GM10248 (cell line): ENCODE measurements at places on chromosomes 4 and X.

- peak; percentile 43 for DNase-seq
Measured at GRCh38 chr4:121484633-121485032, 103.8 kb upstream of the QRFPR start.

- DNase-seq, result no peak
Measured at GRCh38 chr4:25012655-25013054, 18.1 kb downstream of the LGI2 start.

- DNase-seq, result no peak
Measured at GRCh38 chr4:168584321-168584771, 87.5 kb downstream of the PALLD start.

GRCh38 chr4:144712775-144713174, 66.8 kb downstream of the HHIP start:
- no peak for DNase-seq

DNA sequence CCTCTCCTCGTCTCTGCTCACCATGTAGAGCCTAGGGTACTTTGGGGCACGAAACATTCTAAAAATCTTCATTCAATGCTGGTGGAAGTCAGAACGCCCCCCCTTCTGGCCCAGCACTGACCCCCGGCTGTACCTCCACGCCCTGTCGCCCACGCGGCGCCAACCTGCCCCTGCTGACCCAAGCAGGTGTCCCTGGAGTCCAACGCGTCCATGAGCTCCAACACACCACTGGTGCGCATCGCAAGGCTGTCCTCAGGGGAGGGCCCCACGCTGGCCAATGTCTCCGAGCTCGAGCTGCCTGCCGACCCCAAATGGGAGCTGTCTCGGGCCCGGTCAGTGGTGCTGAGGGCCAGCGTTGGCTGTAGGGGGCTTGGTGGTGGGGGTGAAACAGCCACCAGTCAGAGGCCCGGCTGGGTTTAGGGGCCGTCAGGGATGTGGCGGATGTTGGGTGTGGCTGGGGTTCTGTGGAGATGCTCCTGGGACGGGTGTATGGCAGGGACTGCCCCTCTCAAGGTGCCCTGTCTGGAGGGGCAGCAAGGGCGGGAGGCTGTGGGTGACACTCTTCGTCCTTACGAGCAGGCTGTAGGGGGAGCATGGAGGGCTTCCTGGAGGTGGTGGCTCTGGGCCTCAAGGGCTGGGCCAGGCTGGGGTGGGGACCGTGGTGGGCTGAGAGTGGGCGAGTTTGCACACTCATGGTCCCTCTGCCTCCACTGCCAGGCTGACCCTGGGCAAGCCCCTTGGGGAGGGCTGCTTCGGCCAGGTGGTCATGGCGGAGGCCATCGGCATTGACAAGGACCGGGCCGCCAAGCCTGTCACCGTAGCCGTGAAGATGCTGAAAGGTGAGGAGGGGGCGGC, 11.8 kb downstream of the FGFR3 start:
- no peak for DNase-seq

DNA sequence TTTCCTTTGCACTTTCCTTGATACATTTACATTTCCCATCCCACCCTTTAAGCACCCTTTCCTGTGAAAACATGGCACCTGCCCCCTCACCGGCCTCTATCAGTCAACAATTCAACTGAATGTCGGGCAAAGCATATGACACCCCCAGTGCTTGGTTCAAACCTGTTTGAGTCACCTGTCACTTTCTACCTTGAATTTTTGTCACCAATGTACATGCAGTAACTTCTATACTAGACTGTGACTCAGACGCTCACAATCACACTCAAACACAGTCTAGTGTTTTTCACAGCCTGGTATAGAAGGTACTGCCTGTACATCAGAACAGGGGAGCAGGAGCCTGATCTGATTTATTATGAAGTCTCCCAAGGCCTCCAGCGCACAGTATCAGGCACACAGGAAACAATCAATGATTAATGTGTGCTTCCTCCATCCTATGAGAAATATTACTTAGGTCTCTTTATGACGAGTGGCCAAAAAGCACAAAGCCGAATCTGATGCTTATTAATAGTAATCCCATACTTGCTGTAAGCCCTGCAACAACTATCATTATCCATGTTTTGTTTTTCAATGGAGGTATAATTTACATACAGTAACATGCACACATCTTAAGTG, 49.2 kb upstream of the FAM9C start:
- no peak for DNase-seq

DNA sequence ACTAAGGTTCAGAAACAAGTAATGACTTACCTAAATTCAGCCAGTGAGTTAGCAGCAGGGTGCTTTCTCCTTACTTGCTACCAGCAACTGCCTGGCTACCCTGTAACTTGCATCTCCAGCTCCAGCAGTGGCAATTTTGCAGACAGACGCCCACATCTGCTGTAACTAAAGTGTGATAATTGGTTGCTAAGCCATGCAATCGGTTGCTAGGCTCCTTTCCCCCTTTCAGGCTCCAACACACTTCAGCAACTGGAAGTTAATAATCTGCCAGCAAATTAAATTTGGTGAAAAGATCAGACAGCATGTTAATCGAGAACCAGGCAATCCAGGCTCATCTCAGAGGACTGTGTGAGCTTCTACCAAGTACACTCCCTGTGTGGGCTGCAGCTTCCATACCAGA, 24.2 kb upstream of the ARHGEF9 start:
- no peak for DNase-seq

DNA sequence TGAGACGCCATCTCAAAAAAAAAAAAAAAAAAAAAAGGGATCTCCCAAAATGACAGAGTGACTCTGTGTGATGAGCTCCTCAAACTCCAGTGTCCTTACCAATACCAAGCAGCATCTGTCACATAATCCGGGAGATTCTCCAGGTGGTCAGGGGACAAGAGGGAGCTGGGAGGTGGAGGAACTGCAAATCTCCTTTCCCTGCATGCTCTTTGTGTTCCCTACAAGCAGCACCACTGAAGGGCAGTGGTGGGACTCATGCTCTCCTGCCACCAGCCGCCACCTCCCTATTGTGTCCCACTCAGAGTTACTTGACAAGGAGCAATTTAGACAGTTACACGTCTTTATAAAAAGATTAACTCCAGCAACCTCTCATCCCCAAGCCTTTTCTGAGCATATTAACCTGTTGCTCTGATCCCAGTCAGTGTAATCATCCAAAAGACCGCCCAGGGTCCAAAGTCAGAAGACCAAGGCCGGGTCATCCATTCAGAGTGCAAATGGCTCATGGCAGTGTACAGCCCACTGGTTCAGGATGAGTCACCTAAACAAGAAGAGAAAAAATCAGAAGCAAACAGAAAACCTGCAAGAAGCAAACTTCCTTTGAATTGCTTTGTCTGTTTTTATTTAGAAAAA, 23.6 kb downstream of the MGST2 start:
- no peak for DNase-seq

- DNase-seq, result peak; percentile 19
Measured at GRCh38 chrX:120769576-120770341, 105.9 kb downstream of the CT47B1 start.

GRCh38 chrX:261919-262352, 19.2 kb upstream of the PLCXD1 start:
- DNase-seq, result no peak

- DNase-seq, result peak; percentile 43
Measured at GRCh38 chr4:15004739-15005301, 2.5 kb downstream of the CPEB2 start.

DNA sequence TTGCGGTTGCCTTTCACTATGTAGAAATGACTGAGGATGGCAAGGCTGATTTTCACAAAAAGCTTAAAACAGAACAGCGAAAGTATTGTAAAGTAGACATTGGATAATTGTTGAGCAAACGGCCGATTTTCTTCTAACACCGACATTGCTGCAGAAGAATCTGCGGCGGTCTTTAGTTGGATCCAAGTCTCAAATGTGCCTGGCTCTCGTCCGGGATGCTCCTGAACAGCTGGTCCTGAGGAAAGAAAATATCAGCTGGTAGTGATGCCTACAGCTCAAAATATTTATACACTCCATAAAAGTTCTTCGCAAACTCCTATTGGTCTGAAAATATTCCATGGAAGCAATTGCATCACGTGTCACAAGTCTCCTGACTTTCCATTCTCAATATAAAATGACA, at the start of gene ASB5:
Gene ASB5 (minus strand): TSS at position 260 of the 400 bp plus-strand sequence. CDS start 114 bp downstream, at position 146.
- DNase-seq, result no peak

GRCh38 chrX:8201896-8202331, 30.8 kb upstream of the VCX2 start:
- DNase-seq, result no peak

GRCh38 chr4:5967783-5968182, 50.4 kb downstream of the C4orf50 start:
- DNase-seq, result no peak

- DNase-seq, result no peak
Measured at GRCh38 chrX:153414856-153415510, 3.7 kb downstream of the ZFP92 start.

- no peak for DNase-seq
Measured at GRCh38 chr4:48297256-48297846, 27.7 kb upstream of the TEC start.

GRCh38 chr4:157502656-157503055, 282.1 kb downstream of the GRIA2 start:
- DNase-seq, result no peak

GRCh38 chr4:92198711-92199110, 105.1 kb upstream of the GRID2 start:
- DNase-seq, result no peak

DNA sequence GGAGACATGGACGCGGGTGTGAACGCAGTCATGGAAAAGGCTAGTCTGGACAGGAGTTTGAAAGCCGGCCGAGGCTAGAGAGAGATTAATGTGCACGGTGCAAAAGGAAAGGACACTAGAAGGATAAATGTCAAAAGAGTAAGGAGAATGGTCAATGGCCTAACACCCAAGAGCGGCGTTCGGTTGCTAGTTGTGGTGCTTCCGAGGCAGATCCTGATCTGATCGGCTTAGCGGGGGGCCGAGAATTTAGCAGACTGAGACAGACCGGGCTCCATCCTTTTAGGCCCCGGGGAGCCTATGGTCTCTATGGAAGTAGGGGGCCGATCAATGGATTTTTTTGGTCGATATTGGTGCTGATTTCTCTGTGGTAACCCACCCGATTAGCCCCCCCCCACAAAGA, 6.9 kb downstream of the GAGE10 start:
- DNase-seq, result no peak

GRCh38 chrX:39652336-39652735, 445.4 kb downstream of the BCOR start:
- peak; percentile 24 for DNase-seq

DNA sequence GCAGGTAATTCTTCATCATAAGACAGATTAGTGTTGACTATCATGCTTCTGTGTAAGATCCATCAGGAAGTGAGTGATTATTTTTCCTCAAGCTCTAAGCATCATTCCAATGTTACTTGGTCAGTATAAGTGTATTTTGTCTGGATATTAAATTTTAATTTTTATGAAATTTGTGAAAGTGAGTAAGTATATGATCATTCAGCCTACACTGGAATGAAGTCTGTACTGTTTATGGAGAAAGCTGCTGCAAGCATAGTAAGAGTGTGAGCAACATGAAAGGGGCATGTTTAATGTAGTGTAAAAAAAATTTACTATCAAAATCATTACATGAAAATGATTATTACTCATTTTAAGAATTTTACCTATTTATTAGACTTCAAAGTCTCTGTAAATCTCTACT, 84.8 kb downstream of the IL15 start:
- DNase-seq, result no peak

- DNase-seq, result no peak
Measured at GRCh38 chrX:135015523-135016245, 6.7 kb downstream of the RTL8B start.

- DNase-seq, result no peak
Measured at GRCh38 chrX:2863646-2864045, 34.9 kb downstream of the GYG2 start.
